ENCODE measurements at places on chromosomes 4 and X.

DNA sequence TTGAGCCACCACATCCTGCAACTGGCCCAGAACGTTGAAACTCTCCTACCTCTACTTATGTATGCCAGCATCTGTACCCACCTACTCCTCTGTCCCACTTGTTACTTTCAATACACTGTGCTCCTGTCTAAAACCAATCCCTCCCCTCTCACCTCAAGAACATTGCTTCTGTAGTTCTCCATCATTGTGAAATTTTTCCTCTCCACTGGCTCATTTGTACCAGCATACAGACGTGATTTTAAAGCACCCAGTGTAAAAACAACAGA lies 25.5 kb upstream of the USO1 start:
- DNase-seq: no peak

GRCh38 chr4:23889391-23889790 lies 456 bp downstream of the PPARGC1A start:
- no peak for DNase-seq

GRCh38 chr4:52483186-52483890 lies 175.8 kb downstream of the USP46 start:
- DNase-seq: no peak

GRCh38 chr4:139988863-139989765 lies 164.9 kb downstream of the MAML3 start:
- no peak for DNase-seq

DNA sequence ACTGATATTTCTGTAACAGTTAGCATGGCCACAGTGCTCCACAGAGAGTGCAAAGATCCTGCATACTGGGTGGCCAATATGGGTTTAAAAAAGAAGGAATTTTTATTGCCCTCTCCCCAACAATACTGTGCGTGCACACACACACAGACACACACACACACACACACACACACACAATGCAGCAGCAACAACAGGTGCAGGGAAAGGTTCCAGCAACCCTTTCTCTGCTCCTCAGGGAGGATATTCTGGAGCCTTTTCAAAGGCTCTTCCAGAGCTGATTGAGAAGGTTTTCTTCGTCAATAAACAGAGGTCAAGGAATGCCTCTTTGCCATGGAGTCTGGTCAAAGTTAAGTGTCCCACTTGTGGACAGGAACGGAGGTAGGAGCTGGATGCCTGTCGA lies 84.8 kb upstream of the ZFP42 start:
- DNase-seq: no peak

DNA sequence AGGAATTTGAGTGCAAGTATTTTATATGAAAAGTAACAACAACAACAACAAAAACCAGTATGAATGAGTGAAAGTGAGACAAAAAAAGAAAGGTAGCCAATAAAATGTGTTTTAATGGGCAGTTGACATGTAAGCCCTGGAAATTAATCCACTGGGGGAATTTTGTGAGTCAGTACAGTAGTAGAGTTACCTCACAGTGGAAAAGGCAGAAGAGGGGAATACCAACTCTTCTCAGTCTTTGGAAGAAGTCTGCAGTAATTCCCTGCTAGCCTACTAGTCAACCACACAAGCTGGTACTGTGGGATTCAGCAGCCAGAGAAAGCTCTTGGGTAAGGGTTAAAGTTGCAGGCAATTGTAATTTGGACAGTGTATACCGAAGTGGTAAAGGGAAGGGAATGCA lies 76.3 kb upstream of the IL15 start:
- DNase-seq: no peak

- DNase-seq: no peak
Measured at GRCh38 chr4:186104890-186105646, 564 bp downstream of the FAM149A start.

DNA sequence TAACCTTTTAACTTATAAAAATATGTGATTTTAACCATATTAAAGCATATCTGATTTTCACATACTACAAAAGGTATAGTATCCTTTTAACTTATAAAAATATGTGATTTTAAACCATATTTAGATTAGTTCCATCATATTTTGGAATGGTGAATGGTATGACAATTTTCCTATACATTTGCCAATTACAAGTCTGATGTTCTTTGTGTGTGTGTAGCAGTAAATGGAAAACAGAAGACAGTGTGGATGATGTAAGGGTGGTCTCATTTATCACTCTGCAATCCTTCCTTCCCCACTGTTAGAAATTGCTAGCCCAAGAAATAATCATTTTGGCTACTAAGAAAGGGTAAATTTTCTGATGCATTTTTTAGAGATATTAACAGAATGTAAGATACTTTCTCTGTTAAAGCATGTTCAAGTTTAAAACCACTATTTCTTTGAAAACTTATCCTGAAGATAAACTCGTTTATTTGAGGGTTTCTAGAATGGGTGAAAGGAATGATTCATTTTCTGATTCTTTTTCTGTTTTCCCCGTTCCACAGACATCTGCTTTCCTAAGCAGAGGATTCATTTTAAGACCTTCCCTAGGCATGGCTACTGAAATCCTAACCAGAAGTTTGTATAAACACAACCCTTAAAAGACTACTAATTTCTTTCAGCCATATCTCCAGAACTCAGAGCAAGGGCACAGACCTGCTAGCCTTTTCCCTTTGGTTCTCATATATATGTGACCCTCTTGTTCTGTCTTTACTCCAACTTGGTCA lies 21.0 kb downstream of the NUDT6 start:
- no peak for DNase-seq

GRCh38 chr4:127965803-127966175 lies 583 bp downstream of the ABHD18 start:
- DNase-seq: peak; percentile 59

DNA sequence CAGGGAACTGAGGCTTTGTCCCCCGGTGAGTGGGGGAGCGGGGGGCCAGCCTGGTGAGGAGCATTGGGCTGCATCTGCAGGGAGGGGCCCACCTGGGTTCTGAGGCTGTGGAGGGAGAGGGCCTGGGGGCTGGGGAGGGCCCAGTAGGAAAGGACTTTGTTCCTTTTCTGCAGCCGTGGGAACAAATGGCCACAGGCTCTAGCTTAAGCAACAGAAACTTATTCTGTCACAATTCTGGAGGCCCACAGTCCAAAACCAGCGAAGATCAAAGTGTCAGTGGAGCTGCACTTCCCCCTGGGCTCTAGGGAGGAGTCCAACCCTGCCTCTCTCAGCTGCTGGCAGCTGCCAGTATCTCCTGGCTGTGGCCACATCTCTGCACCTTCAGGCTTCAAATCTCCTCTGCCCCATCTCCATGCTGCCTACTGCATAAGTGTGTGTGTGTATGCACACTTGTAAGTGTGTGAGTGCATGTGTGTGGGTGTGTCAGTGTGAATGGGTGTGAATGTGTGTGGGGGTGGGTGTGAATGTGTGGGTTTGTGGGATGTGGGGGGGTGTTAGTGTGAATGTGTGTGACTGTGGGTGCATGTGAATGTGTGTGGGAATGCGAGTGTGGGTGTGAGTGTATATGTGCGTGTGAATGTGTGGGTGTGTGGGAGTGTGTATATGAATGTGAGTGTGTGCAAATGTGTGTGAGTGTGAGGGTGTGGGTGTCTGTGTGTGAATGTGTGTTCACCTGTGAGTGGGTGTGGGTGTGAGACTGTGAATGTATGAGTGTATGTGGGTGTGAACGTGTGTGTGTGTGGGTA lies 204.5 kb upstream of the PSAPL1 start:
- peak; percentile 6 for DNase-seq

DNA sequence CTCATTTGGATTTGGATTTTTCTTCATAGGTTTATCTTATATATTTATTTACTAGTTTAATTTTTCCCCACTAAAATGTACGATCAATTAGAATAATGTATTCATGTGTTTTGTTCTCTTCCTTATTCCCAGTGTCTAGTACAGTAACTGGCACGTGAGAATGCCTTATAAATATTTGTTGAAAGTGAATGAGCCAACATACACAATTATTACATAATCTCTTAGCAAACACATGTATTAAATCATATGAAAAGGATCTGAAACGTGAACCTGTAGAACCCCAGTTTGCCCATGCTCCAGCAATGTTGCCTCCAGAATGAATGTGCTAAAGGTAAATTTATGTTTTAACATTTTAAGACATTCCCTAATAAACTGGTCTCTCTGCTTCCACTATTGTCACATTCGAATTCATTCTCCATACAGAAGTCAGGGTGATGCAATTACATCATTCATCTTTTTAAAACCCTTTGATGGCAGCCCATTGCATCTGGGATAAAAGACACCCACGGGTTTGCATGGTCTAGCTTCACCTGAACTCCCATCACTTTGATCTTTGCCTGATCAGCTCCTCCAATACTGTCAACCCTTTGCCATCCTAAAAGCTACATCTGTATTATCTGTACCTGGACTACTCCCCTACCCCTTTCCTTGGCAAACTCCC lies 30.7 kb upstream of the AREG start:
- no peak for DNase-seq

DNA sequence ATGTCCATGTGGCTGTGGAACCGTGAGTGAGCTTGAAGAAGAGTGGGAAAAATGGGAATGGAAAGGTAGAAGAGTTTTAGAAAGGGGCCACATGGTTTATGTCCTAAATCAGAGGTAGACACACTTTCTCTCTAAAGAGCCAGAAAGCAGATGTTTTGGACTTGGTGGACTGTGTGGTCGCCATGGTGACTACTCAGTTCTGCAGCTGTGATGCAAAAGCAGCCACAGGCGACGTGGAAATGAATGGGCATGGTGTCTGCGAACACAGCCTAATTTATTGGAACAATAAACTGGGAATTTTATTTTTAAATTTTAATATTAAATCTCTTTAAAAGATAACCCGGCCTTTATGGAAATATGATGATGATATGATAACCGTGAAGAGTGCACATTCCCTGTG lies 386.0 kb upstream of the FAT1 start:
- no peak for DNase-seq

- DNase-seq: no peak
Measured at GRCh38 chrX:114071412-114071811, 512.5 kb upstream of the HTR2C start.

- DNase-seq: no peak
Measured at GRCh38 chrX:87728459-87728858, 210.9 kb downstream of the KLHL4 start.

DNA sequence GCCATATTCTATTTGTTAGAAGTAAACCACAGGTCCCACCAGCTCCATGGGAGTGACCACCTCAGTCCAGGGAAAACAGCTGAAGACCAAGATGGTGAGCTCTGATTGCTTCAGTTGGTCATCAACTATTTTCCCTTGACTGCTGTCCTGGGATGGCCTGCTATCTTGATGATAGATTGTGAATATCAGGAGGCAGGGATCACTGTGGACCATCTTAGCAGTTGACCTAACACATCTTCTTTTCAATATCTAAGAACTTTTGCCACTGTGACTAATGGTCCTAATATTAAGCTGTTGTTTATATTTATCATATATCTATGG lies 16.1 kb downstream of the TLR8 start:
- DNase-seq: no peak

- DNase-seq: no peak
Measured at GRCh38 chrX:105695451-105695850, 126.9 kb upstream of the NRK start.

DNA sequence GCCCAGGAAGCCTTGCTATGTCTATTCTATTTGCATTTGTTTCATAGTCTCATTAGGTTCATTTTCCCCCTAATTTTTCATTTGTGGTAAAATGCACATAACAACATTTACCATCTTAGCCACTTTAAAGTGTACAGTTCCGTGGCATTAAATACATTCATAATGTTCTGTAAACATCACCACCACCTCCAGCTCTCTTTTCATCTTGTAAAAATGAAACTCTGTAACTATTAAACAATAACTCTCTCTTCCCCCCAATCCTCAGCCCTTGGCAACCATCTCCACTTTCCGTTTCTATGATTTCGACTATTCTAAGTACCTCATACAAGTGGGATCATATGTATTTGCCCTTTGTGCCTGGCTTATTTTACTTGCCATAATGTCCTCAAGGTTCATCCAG lies 19.9 kb downstream of the ARHGEF38 start:
- DNase-seq: no peak

- no peak for DNase-seq
Measured at GRCh38 chr4:41665636-41666207, 82.8 kb downstream of the PHOX2B start.

GRCh38 chrX:7586126-7586525 lies 256.8 kb upstream of the VCX start:
- DNase-seq: no peak

DNA sequence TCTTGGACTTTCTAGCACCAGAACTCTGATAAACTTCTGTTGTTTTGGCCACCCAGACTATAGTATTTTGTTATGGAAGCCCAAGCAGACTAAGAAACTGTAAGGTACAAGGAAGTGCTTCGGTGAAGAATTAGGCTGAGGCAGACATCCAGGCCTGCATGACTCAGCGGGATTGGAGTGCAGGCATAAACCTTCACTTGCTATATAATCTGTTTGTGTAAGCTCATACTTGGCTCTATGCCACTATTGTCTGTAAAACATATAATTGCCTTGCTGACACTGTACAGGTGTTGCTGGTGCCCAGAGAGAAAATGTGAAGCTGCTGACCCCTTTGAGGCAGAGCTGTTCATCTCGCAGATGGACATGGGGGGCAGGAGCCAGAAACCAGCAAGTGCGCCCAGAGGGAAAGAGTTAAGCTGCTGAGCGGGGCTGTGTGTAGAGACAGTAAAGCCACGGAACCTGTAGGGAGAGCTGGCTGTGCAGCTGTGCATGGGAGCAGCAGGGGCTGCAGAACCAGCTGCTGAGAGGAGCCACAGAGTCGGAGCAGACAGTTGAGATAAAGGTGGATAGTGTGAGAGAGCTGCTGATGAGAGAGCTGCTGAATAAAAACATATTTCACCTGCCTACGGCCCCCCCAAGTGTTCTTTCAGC lies 96.2 kb downstream of the RBM46 start:
- DNase-seq: no peak

- no peak for DNase-seq
Measured at GRCh38 chr4:62156205-62156604, 956.1 kb downstream of the ADGRL3 start.

GRCh38 chr4:165560941-165561340 lies 182.1 kb downstream of the CPE start:
- DNase-seq: no peak

- no peak for DNase-seq
Measured at GRCh38 chr4:180059216-180059881, 2183.9 kb upstream of the TENM3 start.

GRCh38 chr4:127045861-127046260 lies 586.9 kb upstream of the INTU start:
- no peak for DNase-seq

DNA sequence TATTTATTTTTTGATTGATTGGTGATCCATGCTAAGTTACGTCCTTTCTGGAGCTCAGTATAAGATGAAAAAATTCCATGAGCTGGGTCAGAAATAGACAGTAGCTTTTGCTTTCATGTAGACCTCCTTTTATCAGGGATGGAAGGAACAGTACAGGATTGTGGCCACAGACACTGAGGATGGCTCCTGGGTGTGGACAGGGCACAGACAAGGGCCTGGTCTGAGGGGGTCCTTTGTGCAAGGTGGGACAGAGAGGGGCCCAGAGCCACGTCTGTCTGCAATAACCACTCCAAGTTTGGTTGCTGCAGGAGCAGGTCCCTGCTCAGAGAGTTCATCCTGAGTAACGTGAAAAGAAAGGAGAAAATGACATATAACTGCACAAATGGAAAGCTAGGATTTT lies 127.1 kb downstream of the ENPP6 start:
- DNase-seq: no peak
